ENCODE measurements at places on chromosomes 3 and 15. TPM values are rescaled to one million over a fixed set of nuclear protein-coding genes. Genes with fewer than 3 reads are reported as not detected.

DNA sequence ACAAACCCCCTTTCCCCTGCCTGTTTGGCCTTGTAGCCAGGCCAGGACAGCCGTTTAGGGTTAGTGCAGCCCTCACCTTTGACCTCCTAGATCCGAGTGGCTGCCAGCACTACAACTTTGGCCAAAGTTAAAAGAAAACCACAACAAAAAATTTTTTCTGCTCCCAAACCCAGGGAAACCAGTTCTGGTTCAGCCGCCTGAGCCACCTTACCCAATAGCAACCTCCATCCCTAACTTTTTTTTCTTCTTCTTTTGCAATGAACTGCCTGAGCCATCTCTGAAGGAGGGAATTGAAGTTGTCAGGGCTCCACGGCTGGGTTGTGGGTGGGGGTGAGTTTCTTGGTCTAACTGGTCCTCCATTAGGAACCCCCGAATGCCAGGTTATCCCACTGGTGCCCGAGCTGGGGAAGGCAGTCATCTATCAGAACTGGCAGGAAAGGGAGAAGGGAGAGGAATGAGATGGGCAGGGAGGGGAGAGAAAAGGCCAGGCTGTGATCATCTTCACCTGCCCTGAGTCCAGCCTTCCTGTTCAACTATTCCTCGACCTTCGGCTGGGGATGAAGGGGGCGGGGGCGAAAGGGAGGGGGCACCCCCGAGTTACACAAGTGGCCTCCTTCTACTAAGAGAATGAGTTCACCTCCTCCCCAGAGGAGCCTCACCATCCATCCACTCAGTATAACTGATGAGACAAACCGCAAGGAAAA lies 6.2 kb upstream of the NR2F2 start:
- no peak for ATAC-seq

DNA sequence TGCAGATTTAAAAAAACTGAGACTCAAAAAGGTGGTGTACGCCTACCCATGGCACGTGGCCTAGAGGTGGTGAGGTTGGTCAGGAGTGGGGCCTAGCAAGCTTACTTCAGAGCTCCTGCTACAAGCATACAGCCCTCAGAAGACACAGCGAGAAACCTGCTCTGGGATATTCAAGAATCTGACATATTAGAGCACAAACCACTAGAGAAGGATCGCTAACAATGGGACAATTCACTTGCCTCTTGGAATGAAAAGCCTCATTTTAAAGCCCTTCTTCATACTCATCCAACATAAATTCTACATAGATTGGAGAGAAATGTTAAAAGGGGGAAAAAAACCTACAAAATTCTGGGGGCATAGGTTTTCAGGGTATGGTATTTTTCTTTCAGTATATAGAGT lies 118.0 kb upstream of the ARHGEF3 start:
- no peak for ATAC-seq

DNA sequence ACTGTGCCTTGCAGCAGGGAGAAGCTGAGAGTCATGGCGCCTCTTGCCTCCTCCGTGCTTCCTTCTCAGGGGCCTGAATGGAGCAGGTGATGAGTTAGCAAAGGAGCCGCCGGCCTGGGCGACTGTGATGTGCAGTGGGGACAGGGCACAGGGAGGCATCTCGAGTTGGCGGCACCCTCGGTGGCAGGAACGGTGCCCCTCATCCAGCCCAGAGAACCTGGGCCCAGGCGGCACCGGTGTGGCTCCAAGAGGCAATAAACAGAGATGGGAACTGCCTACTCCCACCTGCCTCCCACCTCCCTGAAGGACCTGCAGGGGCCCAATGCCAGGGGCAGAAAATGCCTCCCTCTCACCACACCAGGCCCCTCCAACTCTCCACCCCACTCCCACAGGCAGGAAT lies 6.2 kb downstream of the SLC41A3 start:
- ATAC-seq, result no peak

GRCh38 chr3:78781351-78781750 lies 986.4 kb downstream of the ROBO1 start:
- no peak for ATAC-seq

GRCh38 chr3:59559721-59560435 lies 510.1 kb upstream of the CFAP20DC start:
- ATAC-seq, result peak; percentile 98

DNA sequence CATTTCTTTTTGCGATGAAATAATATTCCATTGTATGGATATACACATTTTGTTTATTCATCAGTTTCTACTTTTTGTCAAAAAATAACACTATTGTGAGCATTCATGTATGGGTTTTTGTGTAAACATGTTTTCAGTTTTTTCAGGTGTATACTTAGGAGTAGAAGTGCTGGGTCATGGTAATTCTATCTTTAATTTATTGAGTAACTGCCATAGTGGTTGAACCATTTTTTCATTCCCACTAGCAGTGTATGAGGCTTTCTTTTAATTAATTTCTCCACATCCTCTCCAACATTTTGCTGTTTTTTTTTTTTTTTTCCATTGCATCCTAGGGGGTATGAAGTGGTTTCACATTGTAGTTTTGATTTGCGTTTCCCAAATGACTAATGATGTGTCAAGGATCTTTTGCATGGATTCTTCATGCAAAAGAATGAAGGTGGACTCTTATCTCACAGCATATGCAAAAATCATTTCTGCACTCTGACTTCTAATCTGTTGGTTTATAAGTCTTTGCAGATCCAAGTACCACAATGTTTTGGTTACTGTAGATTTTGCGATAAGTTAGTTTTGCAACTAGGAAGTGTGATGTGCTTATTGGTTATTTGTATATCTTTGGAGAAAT lies 12.6 kb downstream of the ATP2C1 start:
- no peak for ATAC-seq

DNA sequence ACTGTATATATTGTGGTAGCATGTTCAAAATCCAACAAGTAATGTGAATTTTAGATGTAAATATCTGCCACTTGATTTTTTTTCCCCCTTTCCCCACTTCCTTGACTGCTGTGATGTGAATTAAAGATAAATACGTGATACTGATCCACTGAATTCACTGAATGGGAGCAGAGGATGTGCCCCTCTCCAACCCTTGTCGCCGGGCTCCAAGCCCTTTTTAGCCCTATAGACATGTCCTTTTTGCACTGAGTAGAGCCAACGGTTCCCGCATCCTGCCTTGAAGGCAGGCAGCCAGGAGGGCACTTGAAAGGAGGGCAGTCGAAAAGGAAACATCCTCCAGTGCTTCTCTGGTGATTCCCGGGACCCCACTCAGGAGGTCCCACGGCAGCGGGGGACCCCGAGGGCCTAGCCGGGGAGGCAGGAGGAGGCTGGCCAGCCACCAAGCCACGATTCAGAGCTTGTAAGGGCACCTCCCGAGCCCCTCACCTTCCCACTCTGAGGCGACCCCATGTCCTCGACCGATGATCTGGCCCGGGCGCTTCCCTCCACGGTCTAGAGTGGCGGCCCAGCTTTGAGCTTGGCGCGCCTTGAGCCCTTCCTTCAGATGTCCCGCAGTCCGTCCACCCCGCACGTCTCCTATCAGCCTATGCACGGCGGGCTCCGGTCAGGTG lies 901 bp upstream of the MANF start:
- ATAC-seq, result peak; percentile 3

DNA sequence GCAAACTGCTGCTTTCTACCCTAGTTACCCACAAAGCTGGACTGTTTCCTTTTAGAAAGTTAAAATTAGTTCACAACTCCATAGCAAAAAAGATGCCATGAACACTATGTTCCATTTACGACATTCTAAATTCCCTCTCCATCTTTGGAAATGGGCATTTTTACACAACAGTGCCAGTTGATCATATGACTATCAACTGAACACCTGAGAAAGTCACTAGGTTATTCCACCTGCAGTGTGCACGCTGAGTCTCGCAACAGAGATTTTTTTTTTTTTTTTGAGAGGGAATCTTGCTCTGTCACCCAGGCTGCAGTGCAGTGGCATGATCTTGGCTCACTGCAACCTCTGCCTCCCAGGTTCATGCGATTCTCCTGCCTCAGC lies 120.3 kb downstream of the SNRK start:
- ATAC-seq, result no peak

DNA sequence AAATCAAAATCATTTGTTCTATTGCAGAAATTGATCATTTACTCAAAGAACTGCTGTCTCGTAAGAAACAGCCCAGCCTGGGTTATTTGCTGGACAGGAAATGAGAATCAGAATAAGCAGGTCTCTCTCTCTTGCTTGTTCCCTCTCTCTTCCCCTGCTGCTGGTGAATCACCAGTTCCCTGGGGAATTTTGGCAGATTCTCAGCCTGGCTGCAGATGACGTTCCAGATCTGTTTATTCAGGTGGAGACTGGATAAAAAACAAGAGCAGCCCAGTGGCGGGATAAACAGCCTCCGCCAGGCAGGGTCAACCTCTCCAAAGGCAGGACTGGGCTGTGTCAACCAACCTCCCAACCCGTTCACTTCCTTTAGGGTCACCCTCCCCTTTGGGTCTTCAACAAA lies 72.1 kb downstream of the LRIG1 start:
- peak; percentile 72 for ATAC-seq

DNA sequence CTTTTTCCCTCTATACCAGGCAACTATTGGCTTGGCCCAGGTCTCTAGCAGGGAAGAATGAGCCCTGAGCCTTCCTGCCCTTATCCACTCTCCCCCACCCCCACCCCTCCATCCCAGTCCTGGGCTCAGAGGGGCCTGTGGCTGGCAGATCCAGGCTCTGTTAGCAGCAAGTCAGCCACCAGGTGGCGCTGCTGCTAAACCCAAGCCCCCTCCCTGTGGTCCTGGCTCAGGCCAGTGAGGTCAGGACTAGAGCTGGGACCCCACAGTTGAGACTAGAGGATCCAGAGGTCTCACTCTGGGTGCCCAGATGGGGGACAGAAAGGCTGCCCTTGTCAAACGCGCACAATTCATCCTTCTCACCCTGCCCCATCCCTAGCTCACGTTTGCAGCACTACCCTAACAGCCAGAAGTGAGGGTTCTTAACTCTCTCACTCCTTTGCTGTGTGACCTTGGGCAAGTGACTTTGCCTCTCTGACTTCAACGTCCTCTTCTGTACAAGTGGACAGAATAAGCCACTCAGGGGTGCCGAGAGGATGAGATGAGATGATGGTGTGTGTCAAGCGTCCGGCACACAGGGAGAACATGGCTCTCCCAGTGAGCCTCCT lies 46.8 kb upstream of the SLC6A1 start:
- ATAC-seq, result peak; percentile 61

- ATAC-seq, result peak; percentile 93
These were observed 254.8 kb upstream of the EOMES start for GRCh38 chr3:27976933-27977332.

DNA sequence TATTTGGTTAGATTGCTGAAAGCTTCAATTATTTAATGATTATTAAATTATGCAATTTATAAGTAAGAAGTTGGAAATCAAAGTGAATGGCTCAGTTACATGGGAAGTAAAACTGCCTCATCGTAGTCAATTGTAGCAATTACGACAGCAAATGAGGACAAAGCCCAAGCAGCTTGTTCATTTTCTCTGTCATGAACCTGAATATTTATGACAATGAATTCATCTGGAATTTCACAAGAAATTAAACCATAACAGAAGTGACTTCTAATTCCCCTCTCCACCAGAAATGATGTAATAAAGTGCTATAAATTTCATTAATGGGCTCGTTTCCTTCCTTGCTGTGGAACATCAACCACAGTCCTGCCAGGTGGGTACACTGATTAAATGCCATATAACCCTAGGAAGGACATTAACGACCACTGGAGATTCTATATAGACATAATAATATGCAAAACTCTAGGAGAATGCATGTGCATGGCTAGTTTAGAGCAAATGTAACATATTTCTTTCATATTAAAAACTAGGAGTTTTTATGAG lies 273.8 kb upstream of the DCBLD2 start:
- no peak for ATAC-seq

- no peak for ATAC-seq
These were observed 4.1 kb downstream of the LOXL1 start for GRCh38 chr15:73930371-73930770.

GRCh38 chr15:81608309-81608829 lies 234.4 kb upstream of the TMC3 start:
- ATAC-seq, result no peak

GRCh38 chr3:160554980-160555379 lies 10.4 kb downstream of the KPNA4 start:
- no peak for ATAC-seq

GRCh38 chr15:67253101-67253500 lies 1.4 kb downstream of the AAGAB start:
- no peak for ATAC-seq

GRCh38 chr3:9213019-9213634 lies 36.3 kb downstream of the SRGAP3 start:
- ATAC-seq, result no peak

- ATAC-seq, result no peak
These were observed 6.2 kb downstream of the TMEM39A start for GRCh38 chr3:119457246-119457645.

DNA sequence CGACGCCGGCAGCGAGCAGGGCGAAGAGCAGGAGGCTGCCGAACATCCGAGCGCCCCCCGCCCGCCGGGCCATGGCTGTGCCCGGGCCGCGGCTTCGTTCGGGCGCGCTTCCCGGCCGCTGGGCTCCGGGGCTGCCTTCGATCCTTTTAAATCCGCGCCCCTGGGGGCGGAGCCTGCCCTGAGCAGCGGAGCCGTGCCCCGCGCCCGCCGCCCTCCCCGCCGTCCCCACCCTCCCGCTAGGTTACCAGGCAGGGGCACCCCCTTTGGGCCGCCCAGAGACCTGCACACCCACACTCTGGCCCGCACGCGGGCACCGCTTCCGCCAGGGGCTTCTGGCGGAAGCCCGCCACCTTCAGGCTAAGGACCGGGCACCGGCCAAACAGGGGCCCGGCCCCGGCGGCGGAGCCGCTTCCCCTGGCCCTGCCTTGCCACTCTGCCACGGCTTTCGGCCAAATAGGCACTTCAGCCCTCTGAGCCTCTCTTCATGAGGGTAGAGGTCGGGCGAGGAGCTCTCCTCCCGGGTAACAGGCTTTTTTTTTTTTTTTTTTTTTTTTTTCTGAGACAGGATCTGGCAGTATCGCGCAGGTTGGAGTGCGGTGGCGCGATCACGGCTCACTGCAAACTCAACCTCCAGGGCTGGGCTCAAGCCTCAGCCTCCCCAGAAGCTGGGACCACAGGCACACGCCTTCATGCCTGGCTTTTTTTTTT lies at the start of gene NMB:
TSS of gene NMB (minus strand) at position 120 of the 708 bp plus-strand sequence. CDS start at position 73, 47 bp downstream.
- peak; percentile 60 for ATAC-seq

The NXPE3 gene
- 1.8 TPM for total RNA-seq

The TP63 gene
- 190 TPM for total RNA-seq

The VWA5B2 gene
- not detected for total RNA-seq

The CCDC39 gene
- total RNA-seq, result not detected

The CAV3 gene
- total RNA-seq, result not detected

The CMSS1 gene
- total RNA-seq, result 24.5 TPM

The AMIGO3 gene
- total RNA-seq, result not detected

The ALG1L2 gene
- not detected for total RNA-seq

The CCR9 gene
- total RNA-seq, result not detected

The TMCC1 gene
- total RNA-seq, result 23.4 TPM

The ABI3BP gene
- 7.1 TPM for total RNA-seq

The GOLGA6D gene
- not detected for total RNA-seq
